ENCODE measurements at places on chromosomes 2 and 18.

DNA sequence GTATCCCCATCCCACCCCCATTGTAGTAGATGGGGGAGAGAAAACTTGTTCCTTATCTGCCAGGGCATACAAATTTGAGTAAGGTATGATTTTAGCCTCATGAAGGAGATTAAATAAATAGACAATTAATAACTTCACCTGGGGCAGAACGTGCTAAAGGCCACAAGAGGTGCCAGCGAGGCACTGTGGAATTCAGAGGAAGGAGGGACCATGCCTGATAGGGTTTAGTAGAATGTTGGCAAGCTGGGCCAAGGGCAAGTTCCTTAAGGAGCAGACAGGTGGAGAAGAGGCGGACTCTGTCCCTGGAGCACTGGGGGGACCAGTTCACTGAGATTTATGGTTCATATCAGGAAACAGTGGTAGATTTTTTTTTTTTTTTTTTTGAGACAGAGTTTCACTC, 22.5 kb downstream of the STAMBP start:
- DNase-seq, result no peak

- DNase-seq, result no peak
Measured at GRCh38 chr2:70796262-70796661, 5.8 kb upstream of the FIGLA start.

GRCh38 chr2:61405813-61406212, 65.1 kb downstream of the USP34 start:
- no peak for DNase-seq

DNA sequence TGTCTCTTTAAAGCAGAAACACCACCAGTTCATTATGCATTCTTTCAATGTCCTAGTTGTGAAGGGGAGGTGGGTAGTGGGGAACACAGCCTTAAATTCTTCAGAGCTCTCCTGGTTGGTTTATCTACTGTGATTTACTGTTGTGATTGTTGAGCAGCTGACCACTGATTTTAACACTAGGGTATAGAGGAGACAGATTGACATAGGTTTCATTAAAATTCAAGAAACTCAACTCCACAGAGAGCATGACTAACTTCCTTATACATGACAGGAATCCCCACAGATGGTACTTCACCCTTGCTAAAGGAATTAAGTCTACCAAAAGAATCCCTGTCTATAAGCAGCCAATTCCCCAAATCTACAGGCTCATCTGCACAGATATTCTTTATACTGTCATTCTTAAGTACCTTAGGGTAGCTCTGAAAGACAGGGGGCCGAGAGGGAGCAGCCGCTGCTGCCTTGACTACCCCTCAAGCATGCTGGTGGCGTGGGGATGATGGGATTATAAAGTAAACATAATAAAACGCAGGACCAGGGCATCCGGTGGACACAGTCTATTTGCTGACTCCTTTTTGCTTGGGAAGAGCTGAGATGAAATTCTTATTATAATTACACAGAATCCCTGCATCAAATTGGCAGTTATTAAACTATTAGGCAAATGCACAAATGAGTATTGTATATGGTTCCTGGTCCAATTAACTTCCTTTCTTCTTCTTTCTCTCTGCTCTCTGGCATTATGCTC, 1377.6 kb upstream of the PIK3C3 start:
- DNase-seq, result peak; percentile 45

- no peak for DNase-seq
Measured at GRCh38 chr2:37705191-37705590, 33.7 kb upstream of the CDC42EP3 start.

GRCh38 chr2:78992807-78993517, 32.5 kb upstream of the REG3G start:
- DNase-seq, result no peak

Measured in fibroblast of skin of right quadriceps (primary cell).